ENCODE measurements at places on chromosomes 13 and 19.

GRCh38 chr13:46799139-46799538 is 2.2 kb upstream of the ESD start:
- DNase-seq = no peak

DNA sequence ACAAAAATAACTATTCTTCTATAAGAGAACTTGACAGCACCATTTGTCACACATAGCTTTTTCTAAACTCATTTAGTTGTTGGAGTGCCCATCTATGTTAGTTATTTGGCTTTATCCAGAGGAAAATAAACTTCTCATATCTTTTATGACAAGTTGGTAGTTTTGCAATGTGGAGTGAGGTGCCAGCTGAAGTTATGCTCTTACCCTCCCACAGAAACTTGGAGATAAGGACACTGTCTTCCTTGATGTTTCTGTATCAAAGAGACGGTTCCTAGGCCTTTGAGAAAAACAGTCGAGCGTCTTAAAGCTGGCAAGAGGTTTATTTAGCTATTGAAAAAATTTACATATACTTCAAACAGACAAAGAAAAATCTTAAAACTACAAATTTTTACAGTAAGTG is 1079.7 kb downstream of the SLITRK1 start:
- no peak for DNase-seq

GRCh38 chr13:30371649-30372265 is 50.5 kb upstream of the UBE2L5 start:
- DNase-seq = peak; percentile 48

- no peak for DNase-seq
Observed at GRCh38 chr13:88112526-88112925, 441.4 kb downstream of the SLITRK5 start.

- DNase-seq = no peak
Observed at GRCh38 chr13:32515246-32515645, 23.3 kb downstream of the N4BP2L2 start.

DNA sequence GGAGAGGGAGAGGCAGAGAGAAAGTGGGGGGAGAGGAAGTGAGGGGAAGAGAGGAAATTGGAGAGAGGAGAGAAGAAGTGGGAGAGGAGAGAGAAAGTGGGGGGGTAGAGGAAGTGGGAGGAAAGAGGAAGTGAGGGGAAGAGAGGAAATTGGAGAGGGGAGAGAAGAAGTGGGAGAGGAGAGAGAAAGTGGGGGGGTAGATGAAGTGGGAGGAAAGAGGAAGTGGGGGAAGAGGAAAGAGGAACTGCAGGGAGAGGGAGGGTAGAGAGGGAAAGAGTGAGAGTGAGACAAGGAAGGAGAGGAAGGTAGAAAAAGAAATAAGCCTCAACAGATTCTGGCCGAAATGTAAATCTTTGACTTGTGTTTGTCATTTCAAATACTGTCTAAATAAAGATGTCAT is 146.6 kb downstream of the KLF12 start:
- no peak for DNase-seq

- DNase-seq = no peak
Observed at GRCh38 chr13:44112700-44113329, 233.1 kb downstream of the LACC1 start.

DNA sequence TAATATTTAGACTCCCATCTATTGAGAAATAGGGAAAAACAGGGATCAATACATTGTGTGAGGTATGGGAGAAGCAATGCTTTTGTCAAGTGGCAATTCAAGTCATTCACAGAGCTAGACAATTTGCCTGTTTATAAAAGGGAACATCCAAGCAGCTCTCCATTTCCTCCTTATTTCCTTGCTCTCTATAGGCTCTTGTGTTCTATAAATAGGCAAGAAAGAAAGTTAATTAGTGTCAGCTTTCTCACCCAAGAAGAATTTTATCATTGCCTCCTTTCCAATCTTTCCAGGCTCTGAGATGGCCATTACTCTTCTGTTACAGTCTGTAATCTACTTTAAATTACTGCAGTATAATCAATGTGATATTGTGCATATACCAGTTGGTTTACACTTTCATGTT is 199.9 kb downstream of the LHFPL6 start:
- no peak for DNase-seq

GRCh38 chr19:19627621-19628500 is at the start of gene LPAR2:
TSS of gene LPAR2 (minus strand) at chr19:19628220. CDS start at chr19:19627275, 945 bp downstream.
- no peak for DNase-seq

DNA sequence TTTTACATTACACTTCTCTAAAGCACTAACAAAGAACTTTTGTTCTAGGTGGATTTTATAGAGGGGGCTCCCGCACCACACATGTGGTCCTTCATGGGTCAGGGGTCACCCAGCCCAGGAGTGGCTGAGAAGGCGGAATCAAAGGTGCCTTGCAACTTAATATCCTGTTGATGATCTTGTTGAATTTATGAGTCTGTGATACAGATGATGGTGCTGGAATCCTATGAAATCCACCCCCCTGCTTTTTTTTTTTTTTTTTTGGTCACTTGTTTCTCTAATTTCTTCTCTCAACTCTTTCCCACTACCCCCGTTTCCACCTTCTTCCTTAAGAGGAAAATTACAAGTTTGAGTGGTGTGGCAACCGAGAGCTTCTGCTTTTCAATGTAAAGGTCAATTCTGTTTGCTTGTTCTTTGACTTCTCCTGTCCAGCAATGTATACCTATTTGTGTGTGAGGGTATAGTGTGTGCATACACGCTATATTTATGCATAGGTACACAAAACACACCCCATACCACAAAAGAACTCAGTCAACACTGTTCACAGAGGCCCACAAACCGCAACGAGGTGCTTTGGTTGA is 4.2 kb upstream of the ZIC2 start:
- no peak for DNase-seq

GRCh38 chr13:33441015-33441414 is 155.5 kb upstream of the STARD13 start:
- peak; percentile 42 for DNase-seq

- no peak for DNase-seq
Observed at GRCh38 chr13:40375489-40376171, 290.8 kb downstream of the FOXO1 start.

DNA sequence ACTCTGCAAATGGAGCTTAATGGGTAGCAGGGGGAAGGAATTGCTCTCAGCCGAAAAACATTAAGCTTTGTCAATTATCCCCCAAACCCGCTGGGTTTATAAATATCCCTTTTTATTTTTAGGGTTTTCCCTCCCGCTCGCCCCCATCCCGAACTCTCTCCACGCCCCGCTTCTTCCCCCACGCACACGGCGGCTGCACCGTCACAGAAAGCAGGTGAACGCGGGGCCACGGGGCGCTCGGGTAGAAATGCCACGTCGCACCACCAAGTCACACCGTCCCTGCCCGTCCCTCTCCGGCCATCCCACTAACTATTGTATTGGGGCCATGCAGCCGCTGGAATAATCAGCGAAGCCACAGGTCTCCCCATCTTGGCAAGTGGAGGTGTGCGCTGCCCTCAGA is 3.5 kb downstream of the PTPRS start:
- DNase-seq = no peak
